Spinal cord (tissue), 10 donors: ENCODE measurements at places on chromosomes 6 and 20. TPM values are rescaled to one million over a fixed set of nuclear protein-coding genes. Genes with fewer than 3 reads are reported as not detected.

The PTK7 gene
- 126 TPM for total RNA-seq

DNA sequence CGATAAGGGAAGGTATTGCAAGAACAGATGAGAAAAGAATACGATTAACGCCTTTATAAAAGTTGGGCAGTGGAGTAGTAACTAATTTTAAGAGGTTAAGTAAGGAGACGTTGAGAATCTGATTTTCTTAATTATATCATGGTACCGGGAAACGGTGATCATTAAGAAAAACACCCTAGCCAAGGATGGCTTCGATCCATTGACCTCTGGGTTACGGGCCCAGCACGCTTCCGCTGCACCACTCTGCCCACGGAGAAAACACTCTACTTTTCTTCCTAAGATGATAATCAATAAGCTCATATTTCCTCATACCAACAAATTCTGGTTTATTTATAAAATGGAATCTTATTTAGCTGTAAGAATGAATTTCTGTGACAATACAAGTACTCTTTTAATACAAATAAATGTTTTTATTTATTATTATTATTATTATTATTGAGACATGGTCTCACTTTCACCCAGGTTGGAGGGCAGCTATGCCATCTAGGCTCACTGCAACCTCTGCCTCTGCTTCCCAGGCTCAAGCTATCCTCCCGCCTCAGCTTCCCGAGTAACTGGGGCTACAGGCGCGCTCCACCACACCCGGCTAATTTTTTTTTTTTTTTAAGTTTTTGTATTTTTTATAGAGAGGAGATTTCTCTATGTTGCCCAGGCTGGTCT lies 8.3 kb downstream of the POM121L2 start:
- DNase-seq, result no peak

GRCh38 chr6:123526128-123526527 lies 110.6 kb downstream of the TRDN start:
- DNase-seq, result no peak

GRCh38 chr6:109867970-109868358 lies 110.1 kb upstream of the GPR6 start:
- peak; percentile 76 for DNase-seq

GRCh38 chr6:98871057-98871456 lies 36.7 kb downstream of the POU3F2 start:
- no peak for DNase-seq

GRCh38 chr6:100573166-100573565 lies 108.4 kb upstream of the SIM1 start:
- DNase-seq, result no peak

DNA sequence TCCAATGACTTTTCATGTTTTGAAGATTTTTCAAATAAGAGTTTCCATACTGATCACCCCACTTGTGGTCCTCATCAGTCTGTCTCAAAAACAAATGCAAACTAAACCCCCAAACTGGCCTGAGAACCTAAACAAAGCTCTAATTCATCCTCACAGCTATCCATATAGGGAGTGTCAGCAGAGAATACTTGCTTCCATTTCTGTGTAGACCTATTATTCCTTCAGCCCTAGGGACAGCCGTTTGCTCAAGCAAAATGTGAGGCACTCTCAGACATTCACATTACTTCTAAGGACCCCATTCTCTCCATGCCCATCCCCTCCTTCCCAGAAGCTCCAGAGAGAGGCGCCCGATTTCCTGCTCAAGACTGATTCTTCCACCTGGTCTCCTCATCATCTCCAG lies 24.6 kb downstream of the DNAAF9 start:
- DNase-seq, result no peak
